ENCODE measurements at places on chromosomes 12 and 14.

- DNase-seq = no peak
Observed at GRCh38 chr12:110084314-110085015, 36.1 kb upstream of the C12orf76 start.

- DNase-seq = no peak
Observed at GRCh38 chr12:122352394-122352793, 70.1 kb downstream of the CLIP1 start.

DNA sequence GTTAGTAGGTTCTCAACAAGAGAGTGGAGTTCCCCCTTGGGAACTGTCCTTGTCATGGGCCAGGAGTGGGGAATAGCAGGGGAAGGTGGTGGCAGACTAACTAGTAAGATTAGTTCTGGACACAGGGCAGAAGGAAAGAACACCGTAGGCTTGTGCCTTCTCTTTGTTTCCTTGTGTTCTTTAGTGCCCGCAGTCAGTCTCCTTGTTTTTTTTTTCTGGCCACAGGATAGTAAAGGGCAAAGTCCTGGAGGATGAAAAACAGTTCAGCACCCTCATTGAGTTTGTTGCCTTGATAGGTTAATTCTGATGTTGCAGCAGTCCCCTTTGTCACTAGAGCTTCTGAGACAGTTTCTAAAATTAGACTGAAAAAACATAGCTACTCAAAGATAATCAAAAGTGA is 8.4 kb downstream of the PEX5 start:
- DNase-seq = no peak

GRCh38 chr14:36454599-36455240 is 65.3 kb downstream of the NKX2-1 start:
- DNase-seq = no peak

- DNase-seq = peak; percentile 26
Observed at GRCh38 chr12:87953256-87953860, 75.8 kb downstream of the C12orf50 start.

GRCh38 chr14:67510121-67510520 is 21.6 kb upstream of the TMEM229B start:
- no peak for DNase-seq

GRCh38 chr12:2267703-2268470 is 215.1 kb downstream of the CACNA1C start:
- DNase-seq = no peak

DNA sequence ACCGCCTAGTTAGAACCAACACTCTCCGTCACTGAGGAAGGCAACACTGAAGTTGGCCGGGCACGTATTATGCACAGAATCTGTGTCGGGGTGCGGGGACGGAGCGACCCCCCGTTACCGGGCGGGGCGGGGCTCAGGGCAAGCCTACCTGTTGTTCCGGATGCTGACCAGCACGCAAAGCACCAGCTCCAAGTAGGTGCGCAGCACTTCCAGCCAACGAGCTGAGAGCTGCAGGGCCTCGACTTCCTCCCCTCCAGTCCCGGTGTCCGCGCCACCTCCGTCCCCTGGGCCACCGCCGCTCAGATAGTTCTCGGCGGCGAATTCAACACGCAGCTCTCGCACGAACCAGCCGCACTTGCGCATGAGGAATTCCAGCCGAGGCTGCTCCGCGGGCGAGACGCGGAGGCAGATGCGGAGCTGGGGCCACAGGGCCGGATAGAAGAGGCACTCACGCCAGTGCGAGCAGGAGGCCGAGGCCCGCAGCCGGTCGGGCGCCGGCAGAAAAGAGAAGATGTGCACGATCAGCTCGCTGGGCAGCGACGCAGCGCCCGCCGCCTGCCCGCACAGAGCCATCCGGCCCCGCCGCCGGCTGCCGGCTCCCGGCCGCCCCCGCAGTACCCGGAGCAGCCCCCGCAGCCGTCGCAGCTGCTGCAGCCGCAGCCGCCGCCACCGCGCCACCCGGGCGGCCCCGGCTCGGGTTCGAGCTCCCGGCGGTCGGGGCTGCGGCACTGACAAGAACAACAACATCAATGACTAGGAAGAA is 636 bp downstream of the FBXO33 start:
- DNase-seq = peak; percentile 66

DNA sequence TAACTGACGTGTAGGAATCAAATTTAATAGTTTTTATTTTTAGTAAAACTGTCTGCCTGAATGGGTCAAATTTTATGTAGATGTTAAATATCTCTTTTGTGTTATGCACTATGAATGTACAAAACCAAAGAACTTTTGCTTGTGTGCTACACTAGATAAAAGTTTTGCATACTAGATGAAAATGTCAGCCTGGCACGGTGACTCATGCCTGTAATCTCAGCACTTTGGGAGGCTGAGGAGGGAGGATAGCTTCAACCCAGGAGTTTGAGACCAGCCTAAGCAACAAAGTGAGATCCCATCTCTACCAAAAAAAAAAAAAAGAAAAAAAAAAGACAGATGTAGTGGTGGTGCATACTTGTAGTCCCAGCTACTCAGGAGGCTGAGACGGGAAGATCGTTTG is 11.1 kb downstream of the AEBP2 start:
- no peak for DNase-seq

DNA sequence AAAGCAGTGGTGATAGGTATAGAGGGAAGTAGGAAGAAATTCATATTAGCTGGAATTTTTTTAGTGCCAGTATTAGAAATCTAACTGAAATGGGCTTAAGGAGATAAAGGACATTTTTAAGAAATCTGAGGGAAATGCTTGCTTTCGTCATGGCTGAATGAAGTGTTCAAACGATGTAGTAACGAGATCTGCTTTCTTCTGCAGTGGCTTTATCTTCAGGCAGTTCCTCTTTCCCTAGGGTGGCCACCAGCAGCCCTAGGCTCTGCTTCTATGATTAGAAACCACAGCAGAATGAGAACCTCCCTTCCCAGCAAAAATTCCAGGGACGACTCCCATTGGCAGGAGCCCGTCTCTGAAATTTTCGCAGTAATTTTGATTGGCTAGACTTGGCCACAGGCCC is 163.9 kb upstream of the FRMD6 start:
- DNase-seq = no peak

DNA sequence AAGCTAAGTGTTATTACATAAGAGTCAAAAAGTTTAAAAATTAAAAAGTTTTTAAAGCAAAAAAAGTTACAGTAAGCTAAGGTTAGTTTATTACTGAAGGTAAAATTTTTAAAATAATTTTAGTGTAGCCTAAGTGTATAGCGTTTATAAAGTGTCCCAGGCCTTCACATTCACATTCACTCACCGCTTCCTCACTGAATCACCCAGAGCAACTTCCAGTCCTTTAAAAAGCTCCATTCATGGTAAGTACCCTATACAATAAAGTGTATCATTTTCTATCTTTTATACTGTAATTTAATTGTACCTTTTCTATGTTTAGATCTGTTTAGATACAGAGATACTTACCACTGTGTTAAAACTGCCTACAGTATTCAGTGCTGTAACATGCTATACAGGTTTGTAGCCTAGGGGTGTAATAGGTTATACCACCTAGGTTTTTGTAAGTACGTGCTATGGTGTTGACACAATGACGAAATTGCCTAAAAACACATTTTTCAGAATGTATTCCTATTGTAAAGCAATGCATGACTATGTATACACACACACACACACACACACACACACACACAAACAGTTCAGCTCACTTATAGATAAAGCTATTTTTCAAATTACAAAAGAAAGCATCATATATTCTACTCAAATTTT is 3.7 kb downstream of the CLEC14A start:
- DNase-seq = no peak

DNA sequence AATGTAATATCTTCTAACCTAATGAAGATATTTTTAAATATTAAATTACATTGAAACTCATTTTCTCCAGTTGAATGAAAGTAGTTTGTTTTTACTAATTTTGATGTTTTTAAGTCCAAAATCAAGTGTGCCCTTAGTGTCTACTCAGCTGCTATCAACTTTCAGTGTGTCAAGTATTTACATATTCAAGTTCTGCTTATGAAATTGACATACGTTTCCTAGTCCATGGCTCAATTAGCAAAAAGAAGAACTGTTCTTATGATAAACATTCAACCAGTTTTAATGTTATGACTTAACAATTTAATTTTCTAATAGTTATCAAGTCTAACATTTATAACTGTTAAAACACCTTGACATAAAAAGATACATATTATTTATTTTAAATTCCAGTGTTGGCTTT is 137.1 kb downstream of the DUSP6 start:
- DNase-seq = no peak

DNA sequence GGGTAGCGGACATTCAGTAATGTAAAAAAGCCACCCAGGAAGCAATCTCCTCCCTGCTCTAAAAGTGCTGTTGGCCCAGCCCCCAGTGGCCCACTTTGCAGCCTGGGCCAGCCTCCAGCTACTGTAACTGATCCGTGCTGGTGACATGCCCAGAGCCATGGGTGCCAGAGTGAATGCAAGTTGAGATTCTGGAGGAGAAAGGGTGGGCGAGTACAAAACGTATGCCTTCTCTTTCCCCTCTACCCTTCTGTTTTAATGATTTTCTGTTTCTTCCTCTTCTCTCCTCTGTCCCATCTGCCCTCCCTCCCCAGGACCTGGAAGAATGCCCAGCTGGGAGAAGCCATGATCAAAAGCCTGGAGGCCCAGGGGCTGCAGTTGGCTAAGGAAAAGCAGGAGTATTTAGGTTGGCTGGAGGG is 16.9 kb downstream of the PLEKHD1 start:
- DNase-seq = no peak

DNA sequence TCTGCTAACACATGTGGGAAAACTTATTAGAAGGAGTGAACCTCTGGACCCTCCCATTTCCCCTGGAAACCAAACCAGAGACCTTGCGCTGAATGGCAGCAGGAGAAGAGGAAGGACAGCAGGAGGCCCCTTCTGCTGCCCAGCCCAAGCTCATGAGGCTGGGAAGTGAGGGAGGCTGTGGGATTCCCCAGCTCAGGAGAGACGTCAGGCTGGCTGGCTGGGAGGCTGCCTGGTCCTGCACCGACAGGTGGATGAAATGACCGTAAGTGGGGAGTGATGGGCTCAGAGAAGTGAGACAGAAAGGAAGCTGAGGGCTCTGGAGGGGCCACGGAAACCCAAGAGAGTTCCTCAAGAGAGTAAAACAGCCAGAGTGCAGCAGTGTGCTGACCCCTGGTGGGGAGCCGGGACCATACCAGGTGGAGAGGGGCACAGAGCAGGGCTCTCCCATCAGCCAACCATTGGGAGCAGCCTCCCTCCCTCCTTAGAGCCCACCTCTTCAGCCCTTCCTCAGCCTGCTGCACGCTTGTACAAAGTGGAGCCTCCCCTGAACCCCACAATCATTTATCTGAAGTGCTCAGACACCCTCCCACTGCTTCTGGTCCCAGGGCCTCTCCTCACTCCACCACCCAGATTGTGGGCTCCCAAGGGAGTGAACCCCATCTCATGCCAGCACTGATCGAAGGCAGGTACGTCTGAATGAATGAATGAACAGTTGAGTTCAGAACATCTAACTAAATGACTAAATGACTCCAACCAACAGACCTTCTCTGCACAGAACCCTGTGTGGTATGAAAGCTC is 14.0 kb downstream of the TAMALIN start:
- DNase-seq = peak; percentile 79

GRCh38 chr14:103002578-103003350 is 54.6 kb downstream of the CDC42BPB start:
- no peak for DNase-seq

DNA sequence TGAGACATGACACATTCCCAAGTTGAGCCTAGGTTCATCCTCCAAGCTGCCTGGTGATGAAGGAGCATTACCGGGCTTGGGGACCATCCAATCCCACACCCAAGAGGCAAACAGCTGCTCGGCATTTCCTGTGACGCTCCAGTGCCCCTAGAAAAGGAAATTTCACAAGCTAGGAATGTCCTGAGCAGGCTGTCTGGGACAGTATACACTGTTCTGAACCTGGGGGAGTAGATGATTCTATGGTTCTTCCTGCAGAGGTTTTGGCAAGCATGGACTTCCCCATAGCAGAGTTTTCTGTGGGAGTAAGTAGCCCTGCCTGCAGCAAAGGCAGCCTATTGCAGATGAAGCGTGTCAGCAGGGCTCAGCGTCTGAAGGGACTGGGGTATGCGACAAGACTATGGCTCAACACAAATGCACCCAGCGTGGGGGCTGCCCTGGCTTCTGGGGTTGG is 47.4 kb upstream of the SRSF5 start:
- DNase-seq = peak; percentile 19

DNA sequence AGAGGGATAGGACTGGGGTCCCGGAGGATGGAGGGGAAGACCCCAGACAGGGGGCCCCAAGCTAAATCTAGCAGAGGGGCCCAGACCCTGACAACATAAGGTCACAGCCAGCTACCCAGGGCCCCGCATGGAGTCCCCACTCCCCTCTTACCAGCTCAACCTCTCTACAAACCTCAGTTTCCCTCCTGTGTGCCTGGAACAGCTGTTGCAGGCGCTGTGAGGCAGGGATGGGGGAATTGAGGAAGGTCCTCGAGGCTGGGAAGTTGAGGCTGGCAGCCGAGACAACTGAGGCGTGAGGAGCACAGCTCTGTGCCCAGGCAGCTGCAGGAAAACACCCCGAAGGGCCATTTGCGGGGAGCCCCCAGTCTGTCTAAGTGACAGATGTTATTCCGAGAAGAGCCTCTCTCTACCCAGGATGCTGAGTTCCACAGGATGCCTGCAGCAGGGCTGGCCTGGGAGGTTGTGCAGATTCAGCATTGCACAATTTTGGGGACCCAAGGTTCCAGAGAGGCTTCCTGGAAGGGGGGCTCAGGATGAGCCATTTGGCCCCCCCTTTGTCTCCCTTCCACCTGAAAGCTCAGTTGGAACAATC is 42.7 kb upstream of the NCOR2 start:
- no peak for DNase-seq

DNA sequence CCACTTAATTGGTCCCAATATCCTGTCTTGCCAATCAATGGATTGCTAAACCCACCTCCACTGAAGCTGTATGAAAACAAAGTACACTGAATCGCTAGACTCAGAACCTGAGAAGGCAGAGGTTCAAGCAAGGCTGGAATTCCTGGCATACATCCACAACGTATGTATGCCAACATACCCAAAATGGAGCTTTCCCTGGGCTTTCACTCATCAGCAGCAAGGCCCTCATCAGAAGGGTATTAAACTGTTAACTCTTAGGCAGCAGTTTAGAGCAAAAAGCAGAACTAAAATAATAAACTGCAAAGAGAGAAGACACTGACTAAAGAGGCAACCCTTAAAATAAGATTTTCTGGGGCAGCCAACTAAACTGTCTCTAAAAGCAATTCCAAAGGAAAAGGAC is 13.6 kb downstream of the MED13L start:
- no peak for DNase-seq

DNA sequence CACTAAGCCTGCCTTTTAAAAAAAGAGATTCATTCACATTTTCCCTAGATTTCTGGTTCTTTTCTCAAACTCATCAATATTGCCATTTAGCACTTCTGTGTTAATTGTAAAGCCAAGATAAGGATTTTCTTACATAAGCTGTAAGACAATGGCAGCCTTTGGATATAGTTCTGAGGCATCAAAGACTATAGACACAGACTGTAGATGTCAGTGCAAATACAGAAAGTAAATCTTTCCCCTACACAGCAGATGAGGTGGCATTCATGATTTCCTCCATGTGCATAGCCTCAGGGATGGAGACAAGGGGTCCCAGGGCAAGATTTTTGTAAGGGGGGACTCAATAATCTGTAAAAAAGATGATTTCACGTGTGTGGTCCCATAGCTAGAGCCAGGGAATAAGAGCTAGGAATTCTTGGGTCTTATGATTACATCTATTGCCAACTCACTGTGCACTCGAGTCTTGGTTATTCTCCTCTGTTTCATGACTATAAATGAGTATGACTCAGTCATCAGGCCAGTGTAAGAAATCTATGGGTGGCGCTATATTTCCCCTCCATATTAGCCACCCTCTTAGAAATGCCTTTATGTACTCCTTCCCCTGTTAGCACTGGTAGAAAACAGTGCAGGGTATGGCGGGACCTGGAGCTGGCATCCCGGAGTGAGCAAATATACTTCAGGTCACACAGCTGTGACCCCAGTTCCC is 207.5 kb downstream of the EXOC5 start:
- DNase-seq = no peak

GRCh38 chr14:91464615-91465205 is 45.4 kb downstream of the PPP4R3A start:
- DNase-seq = no peak

Measured in nephron progenitor cell (in vitro differentiated cells).